ENCODE measurements at places on chromosomes 1 and 21.

GRCh38 chr1:232686346-232686745 lies 56.4 kb upstream of the SIPA1L2 start:
- no peak for DNase-seq

- peak; percentile 76 for DNase-seq
Observed at GRCh38 chr1:156608036-156608674, 6.9 kb upstream of the GPATCH4 start.

GRCh38 chr21:14687268-14687625 lies 141.1 kb upstream of the SAMSN1 start:
- DNase-seq, result no peak

DNA sequence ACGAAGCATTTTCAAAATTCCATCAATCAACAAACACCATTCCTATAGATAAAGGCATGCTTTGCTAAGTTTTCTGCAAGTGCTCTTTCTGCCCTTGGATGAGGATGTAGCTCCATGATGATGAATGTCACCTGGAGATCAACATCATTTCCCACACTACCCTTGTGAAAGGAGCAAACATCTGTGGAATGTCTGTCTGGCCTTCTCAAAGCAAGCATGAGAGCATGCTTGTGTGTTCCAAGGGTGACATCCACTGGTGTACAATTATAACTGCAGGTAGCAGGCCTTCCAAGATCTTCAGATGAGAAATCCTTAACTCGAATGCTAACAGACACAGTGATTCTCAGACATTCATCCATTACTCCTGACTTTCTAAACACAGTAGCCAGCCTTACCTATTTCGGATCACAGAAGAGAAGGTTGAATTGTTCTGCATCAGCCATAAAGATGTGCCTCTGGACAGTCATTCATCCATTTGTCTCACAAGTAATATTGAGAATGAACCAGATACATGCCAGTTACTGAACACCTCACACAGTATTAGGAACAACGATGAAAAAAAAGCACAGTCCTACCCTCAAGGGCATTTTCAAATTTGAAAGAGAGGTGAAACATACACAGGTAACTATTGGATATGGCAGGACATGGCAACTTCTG lies 162.4 kb downstream of the TPR start:
- DNase-seq, result peak; percentile 7

DNA sequence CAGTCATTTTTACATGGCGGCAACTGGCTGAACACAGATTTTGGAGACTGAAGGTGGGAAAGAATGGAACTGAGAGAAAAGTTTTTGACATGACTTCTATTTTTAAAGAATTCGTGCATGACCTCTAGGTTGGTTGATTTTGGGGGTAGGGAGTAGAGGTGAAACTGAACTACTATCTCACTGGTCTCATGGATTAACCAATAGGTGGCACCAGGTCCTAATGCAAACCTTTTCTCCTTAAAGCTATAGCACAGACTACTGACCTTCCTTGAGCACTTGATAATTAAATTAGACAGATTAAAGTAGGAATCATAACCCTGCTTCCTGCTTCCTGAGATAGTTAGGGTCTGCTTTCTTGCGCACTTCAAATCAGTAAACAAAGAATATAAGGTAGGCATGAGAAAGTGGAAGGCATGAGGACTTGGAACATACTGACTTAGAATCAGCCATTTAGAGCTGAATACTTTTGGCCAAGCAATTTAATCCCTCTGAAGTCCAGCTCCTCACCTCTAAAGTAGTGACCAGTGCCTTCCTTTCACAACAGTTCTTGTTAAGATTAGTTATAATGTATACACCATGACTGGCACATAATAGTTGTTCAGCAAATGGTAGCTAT lies 206.0 kb downstream of the CENPF start:
- DNase-seq, result no peak

- no peak for DNase-seq
Observed at GRCh38 chr1:116334868-116335635, 38.0 kb upstream of the ATP1A1 start.

GRCh38 chr1:46749921-46750404 lies 31.0 kb upstream of the EFCAB14 start:
- no peak for DNase-seq

- DNase-seq, result no peak
Observed at GRCh38 chr1:176244851-176245250, 37.8 kb upstream of the COP1 start.

DNA sequence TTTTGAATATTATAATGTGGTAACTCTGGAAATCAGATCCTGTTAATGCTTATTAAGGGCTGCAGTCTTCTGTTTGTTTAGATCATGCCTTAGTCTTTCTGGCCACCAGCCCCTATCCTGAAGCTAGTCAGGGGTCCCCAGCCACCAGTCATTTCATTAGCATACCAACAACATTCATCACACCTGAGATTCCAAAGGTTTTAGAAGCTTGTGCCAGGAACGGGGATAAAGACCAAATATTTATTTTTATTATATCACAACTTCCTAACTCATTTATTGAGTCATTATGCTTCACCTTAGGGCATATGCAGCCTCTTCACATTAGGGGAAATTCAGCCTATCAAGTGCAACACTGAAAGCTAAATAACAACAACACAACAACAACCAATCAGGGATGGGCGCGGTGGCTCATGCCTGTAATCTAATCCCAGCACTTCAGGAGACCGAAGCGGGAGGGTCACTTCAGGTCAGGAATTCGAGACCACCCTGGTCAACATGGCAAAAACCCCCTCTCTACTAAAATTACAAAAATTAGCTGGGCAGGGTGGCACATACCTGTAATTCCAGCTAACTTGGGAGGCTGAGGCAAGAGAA lies 2.9 kb upstream of the PSEN2 start:
- DNase-seq, result no peak

- DNase-seq, result no peak
Observed at GRCh38 chr1:143661418-143662101, 310.2 kb downstream of the FAM72C start.

DNA sequence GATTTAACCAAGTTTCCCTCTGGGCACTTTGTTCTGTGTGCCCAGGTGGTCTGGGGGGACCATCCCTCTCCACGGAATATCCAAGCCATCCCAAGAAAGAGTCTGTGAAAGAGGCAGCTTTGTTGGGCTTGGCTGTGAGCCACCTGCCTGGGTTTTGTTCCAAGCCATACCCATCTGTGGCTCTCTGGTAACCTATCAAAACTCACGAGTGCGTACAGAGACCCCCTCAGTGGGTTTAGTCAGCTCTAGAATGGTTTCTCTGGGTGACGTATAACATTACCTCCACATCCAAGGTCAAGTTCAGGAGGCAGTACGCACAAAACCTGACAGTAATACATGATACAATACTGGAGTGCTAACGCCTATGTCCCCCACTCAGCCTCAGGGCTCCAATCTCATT lies 54.2 kb downstream of the DNTTIP2 start:
- DNase-seq, result no peak
